ENCODE measurements at places on chromosomes 5 and 9. TPM values are rescaled to one million over a fixed set of nuclear protein-coding genes. Genes with fewer than 3 reads are reported as not detected.

FST gene
- 0.43 TPM for total RNA-seq

WWC1 gene
- 2.1 TPM for total RNA-seq

FAM169A gene
- total RNA-seq = 9.1 TPM

ZCCHC9 gene
- 44.3 TPM for total RNA-seq
